ENCODE measurements at places on chromosomes 3 and 15. TPM values are rescaled to one million over a fixed set of nuclear protein-coding genes. Genes with fewer than 3 reads are reported as not detected.

GRCh38 chr3:76096036-76096435 is 310.7 kb upstream of the ZNF717 start:
- DNase-seq, result no peak

PLD1 gene
- total RNA-seq, result 75.1 TPM

SV2B gene
- 2.5 TPM for total RNA-seq

RARRES1 gene
- 14.6 TPM for total RNA-seq

SNTN gene
- total RNA-seq, result not detected

MUSTN1 gene
- total RNA-seq, result 10.9 TPM

DNA sequence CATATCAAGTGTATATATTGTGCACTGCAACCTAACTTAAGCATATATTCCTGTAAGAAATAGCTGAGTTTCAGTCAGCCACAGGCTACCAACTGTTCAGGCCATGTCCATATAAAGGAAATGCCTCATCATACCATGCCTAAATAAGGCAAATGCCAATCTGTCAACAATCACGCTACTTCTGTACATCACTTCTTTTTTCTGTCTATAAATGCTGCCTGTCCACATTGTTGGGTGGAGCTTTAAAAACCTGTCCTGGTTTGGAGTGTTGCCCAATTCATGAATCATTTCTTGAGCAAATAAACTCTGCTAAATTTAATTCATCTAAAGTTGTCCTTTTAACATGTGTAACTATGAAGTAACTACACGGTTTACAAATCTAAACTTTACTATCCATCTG is 1091.9 kb downstream of the NSUN3 start:
- DNase-seq, result no peak

- DNase-seq, result no peak
These were observed 37.6 kb upstream of the TRIM71 start for GRCh38 chr3:32780071-32780734.

GRCh38 chr15:99158626-99159412 is 53.9 kb downstream of the SYNM start:
- no peak for DNase-seq

GRCh38 chr3:144413068-144413467 is 441.4 kb downstream of the DIPK2A start:
- no peak for DNase-seq
